Muscle of back (tissue), 13 donors: ENCODE measurements at places on chromosomes 12 and 14.

DNA sequence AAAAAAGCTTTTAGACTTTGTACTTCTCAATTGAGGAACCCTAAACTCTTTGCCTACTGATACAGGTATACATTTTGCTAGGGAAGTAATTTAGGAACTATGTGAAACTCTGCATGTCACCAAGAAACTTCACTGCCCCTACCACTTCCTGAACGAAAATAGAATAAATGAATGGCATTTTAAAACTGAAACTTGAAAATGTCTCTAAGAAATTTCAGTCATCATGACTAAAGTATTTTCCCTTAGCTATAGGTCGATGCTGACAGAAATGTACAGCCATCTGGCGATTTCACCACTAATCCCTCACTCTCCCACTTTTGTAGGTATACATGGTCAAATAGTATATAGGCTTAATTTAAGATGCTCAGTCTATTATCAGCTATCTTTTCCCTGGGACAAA is 194.9 kb upstream of the SYT10 start:
- DNase-seq, result no peak

DNA sequence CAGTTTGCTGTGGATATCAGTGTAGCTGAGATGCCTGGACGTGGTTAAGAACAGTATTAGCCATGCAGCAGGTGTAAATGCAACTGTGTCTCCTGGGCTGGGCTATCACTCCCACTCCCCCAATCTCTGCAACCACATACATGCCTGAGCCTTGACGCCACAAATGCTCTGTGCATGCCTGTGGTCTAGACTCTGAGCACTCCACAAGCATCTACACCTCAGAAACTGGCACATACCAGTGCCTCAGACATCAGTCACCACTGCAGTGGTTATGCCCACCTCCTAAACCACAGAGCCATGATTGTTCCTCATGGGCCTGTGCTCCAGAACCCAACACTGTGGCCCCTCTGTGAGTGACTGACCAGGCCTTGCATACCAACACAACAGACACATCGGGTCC is 226.8 kb upstream of the ALG10 start:
- no peak for DNase-seq

DNA sequence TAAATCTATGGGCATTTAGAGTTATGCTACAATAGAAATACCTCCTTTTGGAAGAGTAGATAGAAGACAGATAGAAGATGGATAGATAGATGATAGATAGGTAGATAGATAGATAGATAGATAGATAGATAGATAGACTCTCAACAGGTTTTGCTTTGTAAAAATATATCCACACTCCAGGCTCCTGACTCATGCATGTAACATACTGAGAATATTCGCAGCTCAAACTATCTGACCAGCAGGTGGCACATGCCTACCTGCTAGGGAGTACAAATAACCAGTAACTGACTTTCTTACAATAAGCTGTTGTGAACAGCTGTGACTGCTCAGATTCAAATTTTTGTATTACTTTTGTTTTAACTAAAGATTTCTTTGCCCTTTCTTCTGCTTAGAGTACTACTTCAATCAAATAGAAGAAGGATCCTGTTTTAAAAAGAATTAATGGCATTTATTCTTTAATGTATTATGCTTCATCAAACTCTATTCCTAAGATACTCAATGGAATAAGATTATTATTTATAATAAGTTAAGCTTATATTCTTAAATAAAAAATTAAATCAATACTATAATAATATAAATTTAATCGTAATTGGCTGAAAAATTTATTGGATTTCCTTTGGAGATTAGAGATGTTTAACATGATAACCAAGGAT is 15.8 kb upstream of the CPNE8 start:
- DNase-seq, result peak; percentile 11

- DNase-seq, result no peak
These were observed 10.1 kb upstream of the SLC11A2 start for GRCh38 chr12:51036279-51036678.

GRCh38 chr12:73632661-73633060 is 905.0 kb upstream of the ATXN7L3B start:
- DNase-seq, result no peak

- DNase-seq, result peak; percentile 45
These were observed 92.8 kb upstream of the FLRT2 start for GRCh38 chr14:85437148-85437547.

GRCh38 chr14:91996948-91997371 is 42.9 kb downstream of the TRIP11 start:
- peak; percentile 55 for DNase-seq

DNA sequence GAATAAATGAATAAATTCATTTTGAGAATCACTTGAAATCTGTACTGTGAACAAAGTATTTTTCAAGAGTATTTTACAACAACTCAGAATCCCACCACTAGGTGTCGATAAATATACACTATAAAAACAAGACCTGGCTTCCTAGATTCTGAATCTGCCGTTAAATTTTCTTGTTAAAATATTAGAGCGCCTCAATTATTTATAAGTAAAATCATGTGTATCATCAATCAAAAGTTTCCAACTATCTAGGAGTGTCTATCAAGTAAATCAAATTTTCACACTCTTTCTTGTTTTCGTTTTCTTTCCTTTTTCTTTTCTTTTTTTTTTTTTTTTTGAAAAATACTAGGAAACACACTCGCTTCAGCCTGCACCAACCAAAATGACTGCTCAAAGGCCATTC is 179.2 kb upstream of the DCN start:
- peak; percentile 69 for DNase-seq

DNA sequence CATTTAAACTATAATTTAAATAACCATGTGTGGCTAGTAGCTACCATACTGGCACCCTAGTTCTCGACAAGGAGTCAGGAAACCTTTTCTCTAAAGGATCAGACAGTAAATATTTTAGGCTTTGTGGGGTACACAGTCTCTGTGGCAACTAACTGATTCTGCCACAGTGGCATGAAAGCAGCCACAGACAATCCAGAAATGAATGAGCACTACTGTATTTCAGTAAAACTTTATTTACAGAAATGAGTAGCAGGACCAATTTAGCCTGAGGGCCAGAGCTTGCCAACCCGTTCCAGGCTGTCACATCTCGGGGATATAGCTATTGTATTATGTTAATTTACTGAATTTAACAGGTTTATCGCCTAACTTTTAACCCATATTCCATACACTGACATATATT is 278.7 kb downstream of the ITPR2 start:
- no peak for DNase-seq

- no peak for DNase-seq
These were observed 5.0 kb downstream of the KSR2 start for GRCh38 chr12:117963836-117964235.
